ENCODE measurements at places on chromosomes 12 and 14.

GRCh38 chr14:83707056-83707455 lies 1822.9 kb upstream of the FLRT2 start:
- no peak for DNase-seq

DNA sequence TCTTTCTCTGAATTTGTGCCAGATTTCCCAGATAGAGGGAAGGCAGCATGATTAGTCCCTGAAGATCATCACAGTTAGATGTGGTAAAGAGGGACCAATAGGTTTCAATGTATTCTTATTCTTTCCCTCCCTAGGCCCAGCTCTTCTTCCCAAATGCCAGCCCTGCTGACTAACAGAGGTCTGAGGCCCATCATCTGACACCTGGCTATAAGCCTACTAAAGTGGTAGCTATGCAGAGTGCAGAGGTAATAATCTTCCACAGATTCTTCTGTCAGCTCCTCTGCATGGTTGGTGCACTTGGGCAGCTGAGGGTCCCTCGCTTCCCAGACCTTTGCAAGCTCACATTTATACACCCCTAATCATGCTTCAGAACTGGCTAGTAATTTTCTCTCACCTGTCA lies 63.7 kb upstream of the PZP start:
- no peak for DNase-seq

DNA sequence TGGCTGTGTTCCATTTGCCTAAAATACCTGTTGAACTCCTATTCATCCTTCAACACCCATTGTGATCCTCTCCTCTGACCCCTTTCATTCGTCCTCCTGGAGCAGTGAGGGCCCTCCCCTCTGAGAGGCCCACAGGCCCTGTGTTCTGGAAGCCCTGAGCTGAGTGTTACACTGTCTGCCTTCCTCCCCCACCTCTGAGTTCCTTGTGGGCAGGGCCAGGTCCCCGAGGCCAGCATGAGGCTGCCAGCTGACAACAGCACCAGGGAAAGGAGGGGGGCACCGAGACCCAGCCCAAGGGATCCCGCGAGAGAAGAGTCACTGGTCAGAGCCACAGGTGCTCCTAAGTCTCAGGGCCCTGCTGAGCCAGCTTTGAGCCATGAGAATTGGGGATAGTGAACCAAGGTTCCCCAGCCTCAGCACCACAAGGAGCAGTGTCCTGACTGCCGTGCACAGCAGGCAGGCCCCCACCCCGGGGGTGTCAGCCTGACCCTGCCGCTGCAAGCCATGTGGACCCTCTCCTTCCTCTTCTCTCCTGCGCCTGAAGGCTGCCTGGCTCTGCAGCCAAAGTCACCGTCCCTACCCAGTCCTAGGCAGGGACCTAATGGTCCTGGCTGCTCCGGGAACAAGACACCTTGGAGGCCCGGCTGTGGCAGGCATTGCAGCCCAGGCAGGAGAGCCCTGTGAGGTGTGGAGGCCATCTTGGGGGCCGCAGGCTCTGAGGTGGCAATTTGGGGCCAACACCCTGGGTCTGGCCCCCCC lies 52.5 kb downstream of the BEGAIN start:
- DNase-seq = no peak

DNA sequence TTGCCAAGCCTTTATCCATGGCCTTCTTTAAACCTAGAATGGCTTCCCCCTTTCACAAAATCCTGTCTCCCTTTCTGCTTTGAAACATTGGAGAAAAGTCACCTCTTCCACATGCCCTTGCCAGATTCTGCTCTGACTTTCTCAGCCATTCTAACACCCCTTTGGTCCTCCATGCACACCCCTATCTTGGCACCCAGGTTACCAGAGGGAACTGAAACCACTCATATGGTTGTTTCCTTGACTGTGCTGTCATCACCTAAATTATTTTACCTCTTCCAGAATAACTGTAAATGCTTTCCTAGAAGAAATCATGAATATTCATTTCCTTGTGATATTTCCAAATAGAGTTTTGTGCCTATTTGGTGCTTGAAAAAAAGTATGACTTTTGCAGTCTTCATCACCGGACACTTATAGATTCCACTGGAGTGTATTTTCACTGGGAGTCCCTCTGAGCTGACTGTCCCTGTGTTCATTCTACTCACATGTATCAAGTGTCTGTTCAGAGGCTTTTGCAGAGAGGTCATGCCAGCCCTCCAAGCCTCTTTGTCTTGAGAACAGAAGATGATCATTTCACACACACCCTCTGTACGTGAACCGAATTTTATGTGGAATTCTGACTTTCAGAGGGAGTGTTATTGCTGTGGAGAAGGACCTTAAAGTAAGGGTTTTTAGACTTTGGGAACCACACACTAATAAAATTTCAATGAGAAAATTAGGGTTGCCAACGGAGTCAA lies 74.1 kb downstream of the PLXNC1 start:
- no peak for DNase-seq

GRCh38 chr12:111788178-111788654 lies 21.5 kb downstream of the ALDH2 start:
- no peak for DNase-seq
